Muscle of arm (tissue), 14 donors: ENCODE measurements at places on chromosomes 3 and 15.

GRCh38 chr3:170997961-170998913 lies 28.3 kb downstream of the SLC2A2 start:
- peak; percentile 6 for DNase-seq

- DNase-seq, result no peak
Measured at GRCh38 chr3:126519506-126520455, 2.2 kb upstream of the UROC1 start.

GRCh38 chr3:183503746-183504145 lies 51.8 kb downstream of the KLHL6 start:
- no peak for DNase-seq

DNA sequence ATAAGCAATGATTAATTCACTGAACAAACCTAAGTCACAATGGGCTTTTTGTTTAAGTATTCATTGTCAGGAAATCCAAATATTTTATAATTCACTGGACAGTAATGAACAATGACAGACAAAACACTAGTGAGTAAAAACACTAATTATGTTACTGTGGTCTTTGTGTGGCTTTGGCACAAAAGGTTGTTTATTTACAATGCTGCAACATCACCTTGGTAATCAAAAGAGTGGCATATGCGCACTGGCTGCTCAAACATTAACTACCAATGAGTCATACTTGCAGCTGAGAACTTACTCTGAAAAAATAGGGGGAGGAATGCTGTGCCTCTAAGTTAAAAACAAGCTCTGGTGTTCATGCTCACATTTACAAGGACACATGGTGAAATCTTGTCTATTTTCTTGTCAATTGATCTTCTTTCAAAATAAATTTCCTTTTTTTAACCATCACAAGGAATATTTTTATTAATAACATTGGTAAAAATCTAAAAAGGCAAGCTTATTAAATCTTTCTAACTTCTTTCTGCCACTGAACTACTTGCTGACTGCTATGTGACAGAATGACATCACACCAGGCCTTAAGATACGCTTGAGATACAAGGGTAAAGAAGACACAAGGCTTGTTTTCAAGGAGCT lies 85.2 kb upstream of the PPIB start:
- no peak for DNase-seq

GRCh38 chr3:127226946-127227842 lies 34.3 kb downstream of the PRR23E start:
- no peak for DNase-seq

- DNase-seq, result no peak
Measured at GRCh38 chr3:41346698-41347270, 147.5 kb downstream of the CTNNB1 start.

- no peak for DNase-seq
Measured at GRCh38 chr3:124633524-124633923, 96.7 kb upstream of the UMPS start.

GRCh38 chr3:32641356-32641755 lies 43.6 kb upstream of the CNOT10 start:
- no peak for DNase-seq

- DNase-seq, result no peak
Measured at GRCh38 chr15:40911693-40912092, 17.4 kb downstream of the VPS18 start.

- no peak for DNase-seq
Measured at GRCh38 chr3:141845407-141846049, 30.9 kb upstream of the ATP1B3 start.

GRCh38 chr15:39434751-39435238 lies 146.1 kb upstream of the THBS1 start:
- DNase-seq, result no peak

- DNase-seq, result no peak
Measured at GRCh38 chr3:161070980-161071663, 34.0 kb downstream of the B3GALNT1 start.

DNA sequence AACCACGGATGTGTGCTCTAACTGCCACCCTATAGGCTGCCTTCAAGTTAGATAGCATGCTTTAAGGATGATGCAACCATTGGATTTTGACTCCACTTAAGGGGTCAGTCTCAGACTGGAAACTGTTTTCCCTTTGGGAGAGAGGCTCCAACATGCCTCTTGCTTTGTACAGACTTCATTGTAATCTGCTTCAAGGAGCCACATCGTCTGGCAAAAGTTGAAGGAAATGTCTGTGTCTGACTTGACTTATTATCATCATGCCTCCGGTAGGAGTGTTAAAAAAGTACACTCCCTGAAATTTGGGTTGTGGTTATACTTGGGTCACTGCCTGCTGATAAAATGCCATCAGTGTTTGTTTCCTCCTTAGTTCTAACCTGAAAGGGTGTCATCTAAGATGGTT lies 245.4 kb upstream of the CDIN1 start:
- DNase-seq, result no peak

DNA sequence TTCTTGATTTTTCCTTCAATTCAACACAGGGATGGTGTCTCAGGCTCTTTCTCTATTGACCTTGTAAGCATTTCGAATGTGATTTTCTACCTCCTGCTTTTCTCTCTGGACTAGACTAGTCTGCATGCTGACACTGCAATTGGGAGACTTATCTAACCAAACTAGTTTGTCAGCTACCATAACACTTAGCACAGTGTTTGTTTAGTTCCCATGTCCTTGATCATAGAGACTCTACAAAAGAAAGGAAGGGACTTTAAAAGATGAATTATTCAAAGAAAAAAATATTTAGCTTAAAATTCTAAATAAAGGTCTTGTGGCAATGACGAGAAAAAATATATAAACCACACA lies 407.0 kb downstream of the ERC2 start:
- DNase-seq, result no peak

- DNase-seq, result no peak
Measured at GRCh38 chr15:99956022-99956775, 223.0 kb upstream of the LYSMD4 start.

GRCh38 chr3:170387950-170388349 lies 30.4 kb downstream of the SKIL start:
- no peak for DNase-seq

GRCh38 chr3:102536456-102536855 lies 101.6 kb downstream of the ZPLD1 start:
- DNase-seq, result peak; percentile 43

- DNase-seq, result no peak
Measured at GRCh38 chr3:197398286-197398878, 100.0 kb upstream of the DLG1 start.

GRCh38 chr3:71450162-71450561 lies 133.4 kb downstream of the FOXP1 start:
- no peak for DNase-seq

DNA sequence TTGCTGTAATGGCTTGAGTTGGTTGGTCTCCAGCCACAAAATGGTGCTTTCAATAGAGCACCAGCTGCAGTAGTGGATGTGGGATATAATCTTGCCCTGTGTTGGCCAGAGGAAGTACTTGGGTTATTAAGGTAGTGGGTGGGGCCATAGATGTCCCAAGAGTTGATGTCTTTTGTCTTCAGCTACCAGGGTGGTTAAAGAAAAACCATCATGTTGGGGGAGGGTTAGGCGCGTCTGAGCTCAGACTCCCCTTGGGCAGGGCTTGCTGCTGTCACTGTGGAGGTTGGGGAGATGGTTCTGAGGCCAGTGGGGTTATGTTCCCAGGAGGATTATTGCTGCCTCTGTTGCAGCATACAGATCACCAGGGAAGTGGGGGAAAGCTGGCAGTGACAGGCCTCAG lies 46.9 kb upstream of the GADL1 start:
- no peak for DNase-seq

DNA sequence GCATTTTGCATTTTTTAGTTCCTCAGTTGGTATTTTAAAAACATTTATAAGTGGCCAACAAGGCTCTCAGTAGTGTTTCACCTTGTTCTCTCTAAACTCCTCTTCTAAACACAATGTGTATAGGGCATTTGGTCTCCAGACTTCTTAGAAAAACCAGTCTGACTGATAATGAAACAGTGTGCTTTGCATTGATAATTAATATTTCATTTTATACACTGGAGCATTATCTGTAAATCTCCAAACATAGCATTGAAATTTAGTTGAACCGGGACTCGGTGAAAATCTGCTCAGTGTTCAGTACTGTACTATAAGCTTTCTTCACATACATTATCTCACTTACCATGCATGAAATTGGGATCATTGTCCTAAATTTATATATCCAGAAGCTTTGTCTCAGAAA lies 53.6 kb downstream of the SETD5 start:
- no peak for DNase-seq

DNA sequence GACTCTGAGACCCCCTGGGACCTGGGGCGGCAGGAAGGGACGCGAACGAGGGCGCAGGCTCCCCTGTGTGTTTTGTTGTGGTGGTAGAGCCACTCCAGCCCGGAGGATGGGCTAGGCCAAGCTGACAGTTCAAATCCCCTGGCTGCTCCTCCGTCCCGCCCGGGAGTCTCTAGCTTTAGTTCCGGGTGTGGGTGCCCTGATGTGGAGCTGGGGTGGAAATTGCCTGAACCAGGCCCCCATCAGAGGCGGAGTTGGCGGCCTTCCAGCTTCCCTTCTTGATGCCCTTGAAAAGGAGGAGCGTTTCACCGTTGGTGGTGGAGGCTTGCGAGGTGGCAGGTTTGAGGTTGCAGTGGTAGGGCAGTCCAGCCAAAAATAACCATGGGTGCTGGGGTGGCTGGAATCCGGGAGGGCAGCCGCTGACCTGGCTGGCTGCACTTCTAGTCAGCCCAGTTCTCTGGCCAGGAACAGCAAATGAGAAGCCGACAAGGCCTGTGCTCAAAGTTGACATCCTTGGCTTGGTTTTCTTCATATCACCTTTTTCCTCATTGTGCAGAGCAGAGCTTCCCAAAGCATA lies 817 bp downstream of the CLK3 start:
- peak; percentile 43 for DNase-seq

GRCh38 chr3:27721717-27722564 lies at the start of gene EOMES:
TSS of gene EOMES (minus strand) at chr3:27722323. CDS start at chr3:27722294, 29 bp downstream.
- no peak for DNase-seq

- no peak for DNase-seq
Measured at GRCh38 chr3:127637546-127637945, 8.6 kb downstream of the PODXL2 start.

GRCh38 chr15:73989001-73989798 lies 2.9 kb downstream of the STOML1 start:
- no peak for DNase-seq

DNA sequence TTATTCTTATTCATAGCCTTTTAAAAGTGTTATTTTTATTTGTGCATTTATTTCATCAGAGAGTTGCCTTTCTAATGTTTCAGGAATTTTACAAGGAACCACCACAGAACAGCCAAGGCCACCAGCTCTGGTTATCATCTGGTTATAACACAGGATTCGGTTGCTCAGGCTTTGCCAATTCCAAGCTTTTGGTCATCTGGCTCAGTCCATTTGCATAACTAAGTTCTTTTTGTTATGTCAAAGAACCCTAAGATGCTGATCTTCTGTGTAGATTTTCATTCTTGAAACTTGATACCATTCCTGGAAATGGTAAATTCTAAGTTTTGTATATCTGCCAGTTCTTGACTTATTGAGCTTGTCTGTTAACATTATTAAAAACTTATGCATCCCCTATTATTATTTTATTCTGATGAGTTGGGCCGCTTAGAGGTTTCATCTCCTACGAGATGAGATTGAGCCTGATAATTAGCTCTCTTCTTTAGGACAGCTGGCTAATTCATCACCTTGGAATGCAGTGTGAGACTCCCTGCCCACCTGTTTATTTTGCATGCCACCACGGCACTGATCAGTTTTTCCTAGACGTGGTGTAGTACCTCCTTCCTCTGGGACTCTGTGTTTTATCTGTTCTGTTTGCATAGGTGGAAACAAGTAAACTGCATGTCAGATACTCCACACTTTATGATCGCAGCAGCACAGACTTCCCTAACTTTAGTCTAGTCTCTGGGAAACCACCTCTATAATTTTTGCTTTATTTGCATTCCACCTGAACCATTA lies 264.8 kb downstream of the SLCO3A1 start:
- DNase-seq, result no peak

- DNase-seq, result no peak
Measured at GRCh38 chr3:107994956-107995715, 95.7 kb downstream of the CD47 start.

DNA sequence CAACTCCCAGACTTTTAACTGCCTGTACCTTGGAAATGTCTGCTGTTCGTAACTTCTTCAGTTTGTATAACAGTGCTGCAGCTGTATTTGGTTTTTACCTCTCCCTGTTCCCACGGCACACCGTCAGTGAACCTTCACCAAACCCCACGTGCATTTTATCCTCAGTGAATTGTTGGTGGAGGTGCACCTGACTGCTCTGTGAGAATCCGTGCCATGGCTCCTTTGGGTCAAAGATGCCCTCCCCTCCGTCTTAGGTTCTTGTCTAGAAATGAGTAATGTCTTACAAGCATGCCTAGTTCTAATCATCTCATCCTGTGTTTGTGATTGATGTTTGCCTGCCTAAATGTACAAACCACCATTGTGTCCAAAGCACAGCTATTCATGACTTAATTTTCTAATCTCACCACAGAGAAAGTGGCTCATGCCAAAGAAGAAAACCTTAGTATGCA lies 28.2 kb downstream of the TPM1 start:
- no peak for DNase-seq

- no peak for DNase-seq
Measured at GRCh38 chr3:127408684-127409420, 121.0 kb upstream of the PRR20G start.

- DNase-seq, result no peak
Measured at GRCh38 chr3:127590282-127590592, 296 bp downstream of the TPRA1 start.

DNA sequence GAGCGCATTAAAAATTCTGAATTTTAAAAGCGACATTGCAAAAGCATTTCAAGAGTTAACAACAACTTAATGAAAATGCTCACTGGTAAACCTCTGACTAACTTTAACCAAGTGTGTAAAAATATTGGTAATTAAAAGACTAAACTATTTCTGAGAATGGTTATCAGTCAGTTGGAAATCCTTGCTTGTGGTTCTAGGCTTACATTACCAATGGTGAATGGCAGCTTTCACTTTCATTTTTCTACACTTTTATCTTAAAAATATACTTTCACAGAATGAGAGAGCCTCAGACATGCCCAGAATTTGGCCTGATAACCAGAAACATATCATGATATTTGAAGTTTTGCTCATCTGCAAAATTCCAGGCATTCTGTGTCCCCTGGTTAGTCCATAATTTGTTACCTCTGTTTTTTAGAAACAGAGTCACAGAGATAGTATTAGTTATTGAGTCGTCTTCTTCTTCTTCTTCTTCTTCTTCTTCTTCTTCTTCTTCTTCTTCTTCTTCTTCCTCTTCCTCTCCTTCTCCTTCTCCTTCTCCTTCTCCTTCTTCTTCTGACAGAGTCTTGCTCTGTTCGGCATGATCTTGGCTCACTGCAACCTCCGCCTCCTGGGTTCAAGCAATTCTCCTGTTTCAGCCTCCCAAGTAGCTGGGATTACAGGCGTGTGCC lies 5.5 kb upstream of the RNF111 start:
- DNase-seq, result no peak

DNA sequence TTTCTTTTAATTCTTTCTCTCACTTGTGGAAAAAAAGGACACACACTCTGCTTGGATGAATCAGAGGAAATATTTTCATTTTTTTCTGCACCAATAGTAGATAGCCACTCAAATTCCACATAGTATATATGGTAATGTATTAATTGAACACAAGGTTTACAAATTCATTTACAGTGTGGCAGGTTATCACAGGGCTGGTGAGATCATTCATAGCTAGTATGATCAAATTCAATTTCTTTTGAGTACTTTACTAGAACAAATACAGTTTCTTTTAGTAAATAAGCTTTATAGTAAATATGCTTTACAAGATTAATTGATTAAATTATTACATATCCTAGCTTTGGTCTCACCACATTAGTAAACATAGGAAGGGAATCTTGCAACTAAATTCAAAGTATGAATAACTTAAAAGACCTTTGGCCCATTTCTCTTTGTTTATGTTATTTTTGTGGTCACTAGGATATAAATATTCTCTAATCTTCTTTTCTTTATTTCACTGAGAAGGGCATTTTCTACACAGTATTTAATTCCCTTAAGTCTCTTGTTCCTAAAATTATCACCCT lies 40.1 kb upstream of the PARP14 start:
- DNase-seq, result no peak
